ENCODE measurements at places on chromosomes 5 and 9.
A peak's percentile ranks its signal among the peaks of the same experiment; 100 is the strongest.

GRCh38 chr9:33921967-33922895 lies 105.3 kb downstream of the UBE2R2 start:
- DNase-seq = no peak

- no peak for DNase-seq
Observed at GRCh38 chr5:174518512-174518911, 205.9 kb upstream of the MSX2 start.

- no peak for DNase-seq
Observed at GRCh38 chr5:96816411-96816939, 8.7 kb upstream of the ERAP1 start.

- no peak for DNase-seq
Observed at GRCh38 chr5:63655043-63655442, 307.2 kb downstream of the HTR1A start.

GRCh38 chr9:101038488-101038887 lies 10.0 kb downstream of the PLPPR1 start:
- DNase-seq = no peak

- DNase-seq = no peak
Observed at GRCh38 chr9:111197256-111197655, 132.8 kb downstream of the OR2K2 start.

DNA sequence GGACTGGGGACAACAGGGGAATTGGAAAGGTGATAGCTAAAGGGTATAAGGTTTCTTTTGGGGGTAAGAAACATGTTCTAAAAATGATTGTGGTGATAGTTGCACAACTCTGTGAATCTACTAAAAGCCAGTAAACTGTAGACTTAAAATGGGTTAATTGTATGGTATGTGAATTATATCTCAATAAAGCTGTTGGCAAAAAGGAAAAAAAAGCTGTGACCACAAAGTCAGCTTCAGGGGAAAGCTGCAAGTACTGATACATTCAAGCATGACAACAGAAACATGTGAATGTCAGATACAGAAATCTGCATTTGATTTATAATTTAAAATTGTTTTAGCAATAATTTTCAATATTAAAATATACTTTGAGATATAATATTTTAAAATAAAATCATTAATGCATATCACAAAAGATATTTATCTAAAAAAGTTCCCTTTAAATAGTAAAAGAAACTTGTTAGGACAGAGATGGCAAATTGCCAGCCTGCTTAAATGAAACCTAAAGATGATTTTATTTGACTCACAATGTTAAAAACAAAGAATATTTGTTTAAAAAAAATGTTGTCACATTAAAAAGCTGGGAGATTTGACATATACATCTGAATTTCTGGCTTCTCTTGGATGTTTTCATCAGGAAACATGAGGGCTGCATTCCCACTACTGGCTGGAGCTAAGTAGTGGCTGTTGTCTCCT lies 66.0 kb downstream of the TBCA start:
- DNase-seq = no peak

- no peak for DNase-seq
Observed at GRCh38 chr5:138024117-138024516, 8.8 kb downstream of the FAM13B start.

GRCh38 chr9:132639322-132639721 lies 30.5 kb downstream of the DDX31 start:
- DNase-seq = no peak

DNA sequence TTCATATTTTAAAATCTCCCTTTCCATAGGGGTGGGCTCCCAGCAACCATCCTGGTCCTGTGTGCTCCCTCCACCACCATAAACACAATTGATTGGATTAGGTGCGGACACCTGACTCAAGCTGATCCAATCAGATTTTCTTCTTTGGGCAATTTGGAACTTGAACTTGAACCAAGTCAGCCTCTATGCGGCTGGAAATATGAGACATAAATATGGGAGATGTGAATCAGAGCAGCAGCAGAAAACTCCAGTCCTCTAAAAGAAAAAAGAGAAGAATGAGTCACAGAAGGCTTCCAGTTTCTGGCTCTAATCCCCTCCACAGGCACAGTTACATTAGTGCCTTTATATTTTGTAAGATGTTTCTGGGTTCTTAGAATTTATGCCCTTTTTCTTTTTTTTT lies 306.6 kb downstream of the MLLT3 start:
- no peak for DNase-seq

DNA sequence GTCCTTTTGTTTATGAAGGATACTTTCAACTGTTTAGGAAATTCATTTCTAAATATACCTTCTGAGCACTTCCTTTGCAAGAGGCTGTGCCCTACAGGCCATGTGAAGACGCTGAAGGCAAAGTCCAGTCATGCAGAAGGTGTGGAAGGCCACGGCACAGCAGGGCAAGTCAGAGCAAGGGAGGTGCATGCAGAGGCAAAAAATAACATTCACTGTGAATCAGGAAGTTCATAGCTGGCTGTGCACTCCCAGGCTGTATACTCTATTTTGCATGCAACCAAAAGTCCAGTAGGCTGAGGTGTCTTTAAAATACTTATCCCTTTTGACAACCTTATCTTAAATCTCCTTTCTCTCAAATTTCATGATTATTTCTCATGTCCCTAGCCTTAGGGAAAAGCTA lies 50.3 kb downstream of the GNAQ start:
- DNase-seq = no peak

- DNase-seq = peak; percentile 57
Observed at GRCh38 chr5:135457424-135458071, 5.4 kb upstream of the TIFAB start.

- no peak for DNase-seq
Observed at GRCh38 chr5:2105141-2105540, 222.4 kb upstream of the IRX4 start.

DNA sequence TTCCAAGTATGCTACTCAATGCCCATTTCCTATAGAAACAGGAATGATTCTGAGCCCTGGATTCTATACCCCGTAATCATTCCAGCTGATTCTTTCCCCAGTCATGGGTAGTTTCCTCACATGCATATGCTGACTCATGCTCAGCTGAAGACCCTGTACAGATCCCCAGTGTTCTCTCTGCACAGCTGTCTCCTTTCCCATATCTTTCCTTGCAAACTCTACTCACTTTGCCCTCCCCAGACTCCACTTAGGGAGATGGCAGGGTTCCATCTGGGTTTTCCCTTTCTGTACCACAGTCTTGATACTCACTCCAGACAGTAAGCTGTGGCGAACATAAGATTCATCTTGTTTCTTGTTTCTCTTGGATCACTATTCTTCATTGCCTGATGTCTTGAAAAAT lies 357.6 kb downstream of the RAB3C start:
- DNase-seq = no peak

DNA sequence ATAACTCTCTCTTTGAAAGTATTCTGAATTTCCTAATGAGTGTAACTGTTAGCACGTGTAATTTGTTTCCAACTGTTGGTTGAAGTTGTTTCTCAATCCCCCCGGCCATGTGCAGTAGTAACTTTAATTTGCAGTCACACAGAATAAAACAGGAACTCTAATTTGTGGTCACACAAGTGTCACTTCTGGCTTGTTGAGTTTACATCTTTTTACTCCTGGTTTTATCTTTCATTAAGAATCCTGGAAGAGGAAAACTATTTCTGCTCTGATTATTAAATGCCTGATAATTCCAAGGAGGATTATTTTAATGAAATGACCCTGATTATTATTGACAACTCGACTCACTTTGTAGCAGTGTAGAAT lies 1.2 kb downstream of the SCAMP1 start:
- DNase-seq = no peak

- DNase-seq = no peak
Observed at GRCh38 chr5:75048457-75048953, 3.9 kb downstream of the GCNT4 start.

GRCh38 chr5:149172261-149172660 lies 31.0 kb downstream of the ABLIM3 start:
- DNase-seq = no peak

DNA sequence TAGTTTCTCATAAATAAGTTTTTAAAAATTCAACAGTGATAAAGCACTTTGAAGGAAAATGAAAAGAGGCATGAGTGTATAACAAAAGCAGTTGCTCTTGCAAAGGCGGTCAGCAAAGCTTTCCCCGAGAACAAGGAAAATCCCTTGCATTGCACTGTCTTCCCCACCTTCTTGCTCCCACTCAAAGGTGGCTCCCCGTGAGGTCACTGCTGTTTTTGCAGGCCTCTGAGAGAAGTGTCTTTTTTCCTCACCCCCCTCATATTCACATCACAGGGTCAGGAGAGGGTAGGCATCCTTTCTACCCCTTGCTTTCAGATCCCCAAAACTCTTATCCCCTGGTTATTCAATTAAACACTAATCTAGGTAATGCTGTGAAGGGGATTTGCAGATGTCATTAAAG lies 15.2 kb upstream of the SLC36A1 start:
- DNase-seq = no peak

DNA sequence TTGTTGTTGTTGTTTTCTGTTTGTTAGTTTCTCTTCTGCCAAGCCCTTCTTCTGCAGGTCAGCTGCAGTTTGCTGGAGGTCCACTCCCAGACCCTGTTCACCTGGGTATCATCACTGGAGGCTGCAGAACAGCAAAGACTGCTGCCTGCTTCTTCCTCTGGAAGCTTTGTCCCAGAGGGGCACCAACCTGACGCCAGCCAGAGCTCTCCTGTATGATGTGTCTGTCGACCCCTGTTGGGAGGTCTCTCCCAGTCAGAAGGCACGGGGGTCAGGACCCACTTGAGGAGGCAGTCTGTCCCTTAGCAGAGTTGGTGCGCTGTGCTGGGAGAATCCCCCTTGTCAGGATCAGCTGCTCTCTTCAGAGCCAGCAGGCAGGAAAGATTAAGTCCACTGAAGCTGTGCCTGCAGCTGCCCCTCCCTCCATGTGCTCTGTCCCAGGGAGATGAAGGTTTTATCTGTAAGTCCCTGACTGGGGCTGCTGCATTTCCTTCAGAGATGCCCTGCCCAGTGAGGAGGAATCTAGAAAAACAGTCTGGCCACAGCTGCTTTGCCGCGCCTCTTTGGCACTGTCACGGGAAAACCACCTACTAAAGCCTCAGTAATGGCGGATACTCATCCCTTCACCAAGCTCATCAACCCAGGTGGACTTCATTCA lies 299.2 kb downstream of the EDIL3 start:
- DNase-seq = no peak

DNA sequence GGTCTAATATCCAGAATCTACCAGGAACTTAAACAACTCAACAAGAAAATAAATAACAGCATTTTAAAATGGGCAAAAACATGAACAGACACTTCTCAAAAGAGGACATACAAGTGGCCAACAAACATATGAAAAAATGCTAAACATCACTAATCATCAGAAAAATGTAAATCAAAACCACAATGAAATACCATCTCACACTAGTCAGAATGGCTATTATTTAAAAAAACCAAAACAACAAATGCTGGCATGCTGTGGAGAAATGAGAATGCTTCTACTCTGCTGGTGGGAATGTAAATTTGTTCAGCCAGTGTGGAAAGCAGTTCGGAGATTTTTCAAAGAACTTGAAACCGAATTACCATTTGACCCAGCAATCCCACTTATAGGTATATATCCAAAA lies 63.1 kb downstream of the ADAMTS6 start:
- DNase-seq = no peak

DNA sequence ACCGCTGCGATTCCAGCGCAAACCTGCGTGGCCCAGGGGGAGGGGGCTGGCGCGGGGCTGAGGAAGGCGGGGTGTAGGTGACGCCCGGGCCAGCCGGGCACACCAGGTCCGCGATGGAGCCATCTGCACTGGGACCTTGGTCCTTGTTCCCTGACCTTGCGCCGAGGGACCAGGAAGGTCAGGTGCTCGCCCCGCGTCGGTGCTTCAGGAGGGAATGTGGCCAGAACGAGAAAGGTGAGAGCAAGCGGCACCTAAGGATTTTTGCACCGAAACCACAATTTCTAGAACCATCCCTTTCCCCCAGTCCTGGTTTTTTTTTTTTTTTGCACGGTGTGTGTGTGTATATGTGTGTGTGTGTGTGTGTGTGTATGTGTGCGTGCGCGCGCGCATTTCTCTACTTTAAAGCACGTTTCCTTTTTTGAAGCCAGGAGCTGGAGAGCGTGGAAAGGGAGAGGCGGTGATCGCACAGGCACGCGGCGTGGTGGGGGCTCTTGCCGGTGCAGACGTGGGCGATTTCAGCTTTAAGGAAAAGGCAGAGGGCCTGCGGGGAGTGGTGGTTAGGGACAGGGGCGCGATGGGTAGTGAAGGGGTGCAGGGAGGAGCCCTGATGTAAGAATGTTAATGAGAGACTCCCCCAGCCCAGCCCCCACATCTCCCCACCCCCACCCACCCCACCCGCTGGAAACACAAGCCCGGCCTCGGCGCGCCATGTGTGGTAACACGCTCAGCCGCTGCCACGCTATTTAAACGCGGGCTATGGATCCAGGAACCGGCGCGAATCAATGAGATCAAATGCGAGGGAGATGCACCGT lies at the start of gene NPR3:
TSS of gene NPR3 (plus strand) at position 772 of the 812 bp plus-strand sequence. CDS start 456 bp downstream, outside the sequence.
- DNase-seq = peak; percentile 60

GRCh38 chr5:34751807-34752736 lies 86.9 kb upstream of the TTC23L start:
- no peak for DNase-seq

DNA sequence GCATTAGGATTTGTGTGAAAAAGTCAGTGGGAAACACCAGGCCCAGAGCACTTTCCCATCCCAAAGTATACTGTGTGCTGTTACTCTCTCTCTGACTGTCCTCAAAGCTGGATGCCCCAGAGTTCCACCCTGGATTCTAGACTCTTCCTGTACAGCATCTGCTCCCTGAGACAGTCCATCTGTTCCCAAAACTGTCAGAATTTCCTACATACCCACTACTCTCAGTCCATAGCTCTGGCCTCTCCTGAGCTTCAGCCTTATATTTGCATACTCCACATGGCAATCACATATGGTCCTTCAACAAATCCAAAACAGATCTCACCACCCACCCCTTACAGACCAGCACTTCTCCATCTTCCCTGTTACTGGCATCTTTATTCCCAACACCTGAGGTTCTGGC lies 9.5 kb downstream of the ELP1 start:
- DNase-seq = no peak

GRCh38 chr5:64213531-64213930 lies 47.9 kb downstream of the RNF180 start:
- DNase-seq = no peak

DNA sequence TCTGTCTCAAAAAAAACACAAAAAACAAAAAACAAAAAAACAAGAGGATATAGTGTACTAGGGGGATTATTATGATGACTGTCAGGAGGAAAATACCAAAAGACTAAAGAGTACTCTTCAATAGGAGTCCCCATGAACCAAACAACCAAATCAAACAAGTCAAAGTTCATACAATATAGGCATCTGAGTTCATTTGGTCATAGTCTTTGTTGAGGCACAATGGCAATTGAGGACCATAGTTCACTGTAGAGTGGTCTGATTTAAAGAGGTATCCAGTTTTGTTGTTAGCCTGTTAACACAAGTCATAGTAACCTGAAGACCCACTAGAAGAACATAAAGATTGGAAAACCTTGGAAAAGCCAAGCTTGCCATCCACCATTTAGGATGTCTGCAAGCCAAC lies 11.3 kb upstream of the UBTD2 start:
- no peak for DNase-seq

DNA sequence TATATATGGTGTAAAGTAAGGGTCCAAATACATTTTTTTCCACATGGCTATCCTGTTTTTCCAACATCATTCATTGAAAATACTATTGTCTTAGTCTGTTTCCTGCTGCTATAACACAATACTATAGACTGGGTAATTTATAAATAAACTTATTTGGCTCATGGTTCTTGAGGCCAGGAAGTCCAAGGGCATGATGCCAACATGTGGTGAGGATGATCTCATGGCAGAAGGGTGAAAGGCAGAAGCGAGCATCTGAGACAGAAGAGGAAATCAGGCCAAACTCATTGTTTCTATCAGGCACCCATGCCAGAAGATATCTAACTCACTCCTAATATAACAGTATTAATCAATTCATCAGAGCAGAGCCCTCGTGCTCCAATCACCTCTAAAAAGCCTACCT lies 42.6 kb downstream of the ANKRD55 start:
- DNase-seq = no peak

- DNase-seq = no peak
Observed at GRCh38 chr9:6673326-6674025, 27.9 kb upstream of the GLDC start.
